Iris pigment epithelial cell (primary cell): ENCODE measurements at places on chromosomes 5 and 9.
A peak's percentile ranks its signal among the peaks of the same experiment; 100 is the strongest.

DNA sequence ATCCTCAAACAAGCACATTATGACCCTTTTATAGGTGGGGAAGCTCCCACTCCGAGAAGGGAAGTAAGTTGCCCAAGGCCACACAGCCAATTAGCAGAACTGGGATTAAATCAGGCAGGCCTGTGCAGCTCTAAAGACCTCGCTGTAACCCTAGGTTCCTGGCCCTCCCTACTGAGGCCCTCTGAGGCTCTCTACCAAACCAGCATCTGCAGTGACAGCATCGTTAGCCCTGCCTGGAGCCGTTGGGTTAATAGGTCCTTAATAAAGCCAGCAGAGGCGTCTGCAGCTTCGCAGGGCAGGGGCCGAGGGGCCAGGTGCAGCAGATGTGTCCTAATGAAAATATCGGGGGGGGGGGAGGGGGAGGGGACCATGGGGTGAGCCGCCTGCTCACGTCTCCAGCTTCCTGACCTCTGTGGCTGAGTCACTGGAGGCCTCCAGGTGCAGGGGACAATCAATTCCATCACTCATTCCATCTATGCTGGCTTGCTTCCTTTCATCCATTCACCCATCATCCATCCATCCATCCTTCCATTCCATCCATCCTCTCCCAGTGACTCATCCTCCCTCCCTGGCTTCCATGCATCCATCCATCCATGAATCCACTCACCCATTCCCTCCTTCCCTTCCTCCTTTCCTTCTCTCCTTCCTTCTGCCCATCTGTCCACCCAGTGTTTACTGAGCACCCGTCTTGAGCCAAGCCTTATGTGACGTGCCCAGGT, 203.9 kb downstream of the C9orf50 start:
- DNase-seq: no peak

DNA sequence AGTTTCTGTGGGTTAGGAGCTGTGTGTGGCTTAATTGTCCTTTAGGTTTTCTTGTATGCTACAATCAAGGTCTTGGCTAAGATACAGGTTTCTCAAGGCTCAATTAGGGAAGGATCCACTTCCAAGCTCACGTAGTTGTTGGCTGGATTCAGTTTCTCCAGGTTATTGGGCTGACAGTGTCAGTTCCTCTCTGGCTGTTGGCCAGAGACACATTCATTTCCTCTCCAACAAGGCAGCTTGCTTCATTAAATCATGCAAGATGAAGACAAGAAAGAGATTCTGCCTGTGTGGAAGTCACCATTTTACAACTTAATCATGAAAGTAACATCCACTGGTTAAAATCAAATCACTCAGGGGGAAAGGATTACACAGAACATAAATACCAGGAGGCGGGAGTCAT, 275.7 kb upstream of the KIF2A start:
- DNase-seq: no peak

DNA sequence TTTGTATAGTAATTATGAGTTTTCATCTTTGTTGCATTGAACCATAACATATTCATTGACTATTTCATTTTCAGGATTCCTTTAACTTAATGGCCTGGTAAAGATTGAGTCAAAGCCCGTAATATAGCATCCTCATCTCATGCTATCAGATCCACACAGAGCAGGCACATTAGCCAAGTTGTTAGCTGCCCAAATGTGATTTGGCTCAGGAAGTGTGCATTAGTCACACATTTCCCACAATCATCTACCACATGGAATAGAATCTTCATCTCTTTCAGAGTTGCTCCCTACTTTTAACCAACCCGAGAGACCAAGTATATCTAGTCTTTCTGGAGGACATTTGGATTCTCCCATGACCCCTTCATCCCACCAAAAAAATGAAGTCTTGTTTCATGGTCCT, 481.0 kb upstream of the PTGER4 start:
- DNase-seq: peak; percentile 10

GRCh38 chr9:85079349-85079748, 409.8 kb downstream of the NTRK2 start:
- no peak for DNase-seq

DNA sequence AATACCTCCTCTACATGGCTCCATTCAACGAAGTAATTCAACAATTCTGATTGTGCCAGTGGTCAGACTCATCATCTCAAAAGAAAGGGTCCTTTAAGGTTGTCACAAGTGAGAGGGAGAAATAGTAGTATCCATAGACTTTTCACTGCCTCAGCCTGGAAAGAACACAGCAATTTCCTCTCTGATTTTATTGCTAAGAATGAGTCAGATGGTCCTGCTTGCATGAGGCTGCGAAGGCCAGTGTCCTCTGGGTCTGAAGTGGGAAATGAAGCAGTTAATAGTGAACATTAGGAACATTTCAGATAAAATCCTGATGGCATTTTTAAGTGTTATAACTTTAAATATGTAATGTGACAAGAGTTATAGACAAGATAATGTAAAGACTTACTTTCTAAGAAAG, 979.0 kb downstream of the EFNA5 start:
- DNase-seq: peak; percentile 0

DNA sequence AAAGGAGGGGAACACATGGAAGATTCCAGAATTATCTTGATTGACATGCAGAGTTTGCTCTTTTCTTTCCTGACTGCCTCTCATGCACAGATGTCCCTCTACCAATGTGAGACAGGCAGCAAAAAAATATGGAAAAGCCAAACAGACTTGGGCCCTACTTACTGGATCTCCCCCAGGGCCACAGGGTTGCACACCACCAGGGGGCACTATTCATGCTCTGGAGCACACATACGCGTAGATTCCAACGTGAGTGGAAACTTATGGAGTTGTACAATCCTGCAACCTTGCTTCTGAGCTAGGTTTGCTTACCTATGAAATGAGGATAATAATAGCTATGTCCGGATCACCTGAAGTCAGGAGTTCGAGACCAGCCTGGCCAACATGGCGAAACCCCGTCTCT, 319.5 kb downstream of the ARHGEF28 start:
- no peak for DNase-seq

GRCh38 chr5:58875599-58875998, 292.7 kb downstream of the RAB3C start:
- DNase-seq: no peak

GRCh38 chr5:154608531-154609011, 130.5 kb upstream of the HAND1 start:
- DNase-seq: no peak

DNA sequence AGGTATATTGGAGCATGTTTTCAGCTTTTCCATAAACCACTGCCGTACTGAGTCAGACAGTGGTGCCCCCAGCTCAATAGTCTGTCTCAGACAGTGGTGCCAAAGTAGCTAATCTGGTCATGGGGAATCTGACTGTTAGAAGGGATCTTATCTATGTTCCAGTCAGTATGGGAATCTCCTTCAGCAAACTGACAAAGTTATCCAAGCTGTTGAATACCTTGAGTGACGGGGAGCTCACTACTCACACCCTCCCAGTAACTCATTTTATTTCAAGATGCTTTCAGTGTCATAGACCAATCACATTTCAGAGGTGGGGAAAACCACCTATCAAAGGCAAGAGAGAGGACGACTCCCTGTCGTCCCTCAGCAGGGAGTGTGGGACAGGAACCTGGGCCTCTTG, 18.7 kb downstream of the ANKS6 start:
- no peak for DNase-seq
